GM23338 (cell line): ENCODE measurements at places on chromosomes 6 and 20. TPM values are rescaled to one million over a fixed set of nuclear protein-coding genes. Genes with fewer than 3 reads are reported as not detected.

- no peak for DNase-seq
Measured at GRCh38 chr20:24741493-24742072, 207.5 kb upstream of the CST7 start.

- DNase-seq: no peak
Measured at GRCh38 chr6:93735099-93735498, 315.7 kb upstream of the EPHA7 start.

- DNase-seq: peak; percentile 74
Measured at GRCh38 chr6:5541751-5542432, 280.6 kb downstream of the FARS2 start.

ZBTB2 gene
- total RNA-seq: 20.6 and 21.9 TPM in 2 replicates

DNA sequence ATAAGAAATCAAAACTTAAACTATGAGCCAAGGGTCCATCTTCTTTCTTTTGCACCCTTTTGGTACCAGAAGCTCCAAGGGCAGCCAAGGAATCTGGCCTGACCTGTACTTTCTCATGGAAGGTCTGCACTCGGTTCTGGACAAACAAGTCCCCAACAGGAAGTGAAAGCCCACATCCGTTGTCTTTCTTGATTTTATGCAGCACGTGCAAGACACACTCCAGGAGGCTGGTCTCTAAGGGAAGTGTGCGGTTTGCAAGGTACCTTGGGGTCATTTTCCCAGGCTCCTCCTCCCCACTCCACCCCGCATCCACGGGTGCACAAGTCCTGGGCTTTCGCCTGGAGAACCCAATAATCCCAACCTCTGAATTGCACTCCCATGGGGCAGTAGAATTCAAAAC, 101.9 kb downstream of the NFATC2 start:
- DNase-seq: no peak
